GM12878 (cell line): ENCODE measurements at places on chromosomes 11 and 22.

GRCh38 chr11:15144347-15144746 is 29.6 kb downstream of the INSC start:
- DNase-seq: no peak

- DNase-seq: no peak
These were observed 540.3 kb downstream of the NTM start for GRCh38 chr11:131910523-131911387.

DNA sequence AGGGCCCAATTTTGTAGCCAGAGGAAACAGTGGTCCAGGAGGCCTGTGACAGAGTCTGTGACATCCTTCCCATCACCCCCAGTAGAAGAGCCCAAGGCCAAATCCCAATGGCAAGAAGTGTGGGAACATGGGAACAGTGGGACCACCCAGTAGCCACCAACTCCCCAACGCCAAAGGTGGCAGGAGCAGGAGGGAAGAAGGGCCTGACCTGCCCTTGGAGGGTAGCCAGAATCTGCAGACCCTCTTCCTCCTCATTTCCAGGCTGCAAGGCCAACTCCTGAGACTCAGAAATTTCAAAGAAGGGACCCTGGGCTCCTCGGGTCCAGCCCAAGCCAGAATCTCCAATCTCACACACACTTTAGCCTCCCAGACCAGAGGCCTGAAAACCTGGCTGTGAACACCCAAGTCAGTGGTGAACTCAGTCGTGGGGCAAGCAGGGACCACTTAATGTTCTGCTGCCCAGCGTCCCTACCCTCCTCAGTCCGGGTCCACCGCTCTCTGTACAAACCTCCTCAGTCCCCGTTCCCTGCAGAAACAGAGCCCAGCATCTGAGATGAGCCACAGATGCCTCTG is 6.2 kb downstream of the RAB3IL1 start:
- no peak for DNase-seq

DNA sequence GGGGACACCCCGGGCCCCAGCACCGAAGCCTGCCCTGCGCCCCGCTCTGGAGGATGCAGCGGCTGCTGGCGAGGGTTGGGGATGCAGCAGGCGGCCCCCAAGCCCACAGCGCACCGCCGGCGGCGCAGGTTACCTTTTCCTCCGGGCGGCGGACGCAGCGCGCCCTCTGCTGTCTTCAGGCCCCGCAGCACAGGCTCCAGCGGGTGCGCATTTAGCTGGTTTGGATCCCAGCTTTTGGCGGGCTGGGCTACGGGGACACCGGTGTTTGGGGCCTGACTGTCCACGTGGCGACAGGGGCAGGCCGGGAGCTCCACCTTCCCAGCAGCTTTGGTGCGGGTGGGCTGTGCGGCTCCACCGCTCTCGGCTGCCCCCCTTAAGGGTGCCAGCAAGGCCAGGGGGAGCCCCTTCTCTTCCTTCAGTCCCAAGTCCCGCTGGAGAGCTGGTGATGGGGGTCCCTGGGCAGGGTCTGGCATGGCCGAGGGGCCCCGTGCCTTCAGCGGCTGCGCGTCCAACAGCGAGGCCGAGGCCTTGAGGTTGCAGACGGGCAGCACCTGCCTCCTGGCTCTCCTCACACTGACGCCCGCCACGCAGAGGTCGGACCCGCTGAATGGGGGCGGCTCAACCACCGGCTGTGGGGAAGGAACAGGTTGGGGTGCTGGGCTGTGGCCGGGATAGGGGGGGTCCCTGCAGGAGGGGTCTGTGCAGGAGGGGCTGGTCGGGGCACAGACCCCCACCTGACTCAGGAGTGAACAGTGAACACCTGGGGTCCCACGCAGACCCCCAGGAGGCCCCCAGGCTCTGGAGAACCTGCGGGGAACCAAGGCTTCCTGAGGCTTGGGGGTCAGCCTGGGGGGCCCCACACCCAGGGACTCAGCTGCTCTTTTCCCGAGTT is 18.0 kb upstream of the IL17REL start:
- no peak for DNase-seq

DNA sequence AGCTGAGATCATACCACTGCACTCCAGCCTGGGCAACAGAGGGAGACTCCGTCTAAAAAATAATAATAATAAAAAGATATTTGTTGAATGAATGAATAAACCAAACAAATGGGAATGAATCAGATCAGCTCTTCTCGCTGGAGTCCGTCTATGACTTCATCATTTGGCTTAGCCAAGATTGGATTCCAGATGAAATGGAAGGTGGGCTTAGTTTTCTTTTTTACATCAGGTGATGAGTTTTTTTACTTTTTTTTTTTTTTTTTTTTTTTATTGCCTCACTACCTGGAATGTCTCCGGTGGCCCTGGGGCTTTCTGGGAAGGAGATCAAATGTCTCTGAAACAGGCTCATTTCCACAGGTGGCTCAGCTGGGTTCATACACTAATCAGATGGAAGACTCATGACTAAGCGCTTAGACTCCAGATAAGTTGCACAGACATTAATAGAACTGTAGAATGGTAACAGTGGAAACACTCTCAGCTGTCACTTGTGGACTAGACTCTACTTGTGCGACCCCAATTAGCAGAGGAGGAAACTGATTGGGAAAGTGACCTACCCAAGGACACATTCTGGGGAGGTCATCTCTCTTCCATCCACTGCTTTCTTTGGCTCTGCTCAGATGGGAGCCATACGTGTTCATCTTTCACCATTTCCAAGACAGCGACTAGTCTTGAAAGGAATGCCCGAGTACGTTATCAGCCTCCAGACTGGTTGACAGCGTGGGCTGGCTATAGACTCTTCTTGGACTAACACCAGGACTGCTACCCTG is 20.5 kb upstream of the RBFOX2 start:
- no peak for DNase-seq

GRCh38 chr11:26087120-26087935 is 244.6 kb upstream of the ANO3 start:
- DNase-seq: peak; percentile 56

GRCh38 chr11:35192347-35192746 is 53.4 kb downstream of the CD44 start:
- no peak for DNase-seq

GRCh38 chr11:48900131-48900800 is 83.4 kb downstream of the TRIM51G start:
- no peak for DNase-seq

GRCh38 chr11:27718346-27718862 is 18.1 kb upstream of the BDNF start:
- no peak for DNase-seq

DNA sequence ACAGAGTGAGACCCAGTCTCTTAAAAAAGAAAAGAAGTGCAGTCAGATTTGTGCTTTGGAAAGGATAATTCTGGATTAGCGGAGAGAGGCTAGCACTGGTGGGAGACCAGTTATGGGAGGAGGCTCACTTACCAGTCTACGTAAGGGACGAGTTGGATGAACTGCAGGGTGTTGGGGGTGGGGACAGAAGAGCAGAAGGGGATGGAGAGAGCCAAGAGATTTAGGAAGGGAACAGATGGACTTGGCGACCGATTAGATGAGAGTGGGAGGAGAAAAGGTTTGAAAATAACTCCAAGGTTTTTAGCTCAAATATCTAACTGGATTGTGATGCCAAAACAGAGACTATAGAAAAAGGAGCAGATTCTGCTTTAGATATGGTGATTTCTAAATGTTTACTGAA is 81.4 kb downstream of the SFI1 start:
- DNase-seq: no peak

DNA sequence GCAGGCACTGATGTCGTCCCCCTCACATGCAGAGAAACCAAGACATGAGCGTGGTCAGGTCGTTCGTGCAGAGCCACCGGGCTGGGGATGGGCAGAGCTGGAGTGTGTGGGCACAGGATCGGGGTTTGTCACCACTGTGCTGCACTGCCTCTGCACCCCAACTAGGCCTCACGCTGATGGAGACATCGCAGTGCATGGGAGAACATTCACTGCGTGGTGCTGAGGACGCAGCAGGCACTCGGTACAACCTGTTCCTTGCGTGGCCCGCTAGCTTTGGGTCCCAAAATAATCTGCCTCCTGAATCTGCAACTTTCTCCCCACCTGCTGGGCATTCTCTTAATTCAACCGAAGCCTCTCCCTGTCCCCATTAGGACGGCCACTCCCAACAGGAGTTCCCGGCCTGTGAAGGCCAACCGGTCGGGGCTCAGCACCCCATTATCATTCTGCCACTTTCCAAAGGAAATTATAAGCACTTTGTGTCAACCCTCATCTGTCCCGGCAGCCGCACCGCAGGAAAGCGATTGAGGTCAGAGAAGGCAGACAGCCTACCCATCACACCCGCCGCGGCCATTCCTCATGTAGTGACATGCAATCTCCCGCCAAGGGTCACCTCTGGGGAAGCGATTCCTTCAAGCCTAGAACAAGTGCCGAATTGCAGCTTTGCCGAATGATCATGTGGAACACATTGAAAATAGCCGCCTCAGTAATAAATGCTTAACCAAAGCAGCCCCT is 490.4 kb downstream of the MN1 start:
- no peak for DNase-seq

GRCh38 chr22:49810363-49811019 is 17.2 kb downstream of the BRD1 start:
- DNase-seq: no peak

GRCh38 chr11:114397349-114397982 is 2.8 kb downstream of the C11orf71 start:
- no peak for DNase-seq

GRCh38 chr11:93622043-93622442 is 39.4 kb upstream of the CEP295 start:
- no peak for DNase-seq

DNA sequence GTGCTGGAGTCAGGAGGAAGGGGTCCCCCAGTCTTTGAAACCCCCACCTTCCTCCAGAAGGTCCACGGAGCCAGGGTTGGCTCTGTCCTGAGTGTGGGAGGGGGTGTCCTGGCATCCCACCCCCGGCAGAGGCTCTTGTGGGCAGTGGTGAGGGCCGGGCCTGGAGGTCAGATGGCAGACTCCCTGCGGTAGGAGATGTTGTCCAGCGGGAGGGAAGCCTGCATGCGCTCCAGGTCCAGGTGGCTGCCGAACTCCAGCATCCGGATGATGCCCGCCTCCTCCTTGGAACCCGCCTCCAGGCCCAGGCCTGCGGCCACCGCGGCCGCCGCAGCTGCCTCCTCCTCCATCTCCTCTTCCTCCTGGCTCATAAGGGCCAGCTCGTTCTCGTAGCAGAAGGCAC is 28.4 kb downstream of the KCNJ4 start:
- DNase-seq: no peak

DNA sequence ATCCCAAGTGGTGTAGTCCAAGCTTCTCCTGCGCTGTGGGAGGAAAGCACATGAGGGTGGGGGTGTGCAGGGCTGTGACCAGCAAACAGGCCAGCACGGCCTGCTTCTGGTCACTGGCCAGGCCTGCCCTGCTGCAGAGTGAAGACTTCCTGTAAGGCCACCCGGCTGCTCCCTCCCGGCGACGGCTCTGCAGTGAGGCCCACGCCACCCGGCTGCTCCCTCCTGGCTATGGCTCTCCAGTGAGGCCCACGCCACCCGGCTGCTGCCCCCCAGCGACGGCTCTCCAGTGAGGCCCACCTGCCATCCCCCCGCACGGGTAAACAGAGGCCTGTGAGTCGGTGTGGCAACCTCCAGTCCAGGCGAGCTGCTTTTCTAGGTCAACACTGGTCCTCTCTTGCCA is 31.4 kb upstream of the BRSK2 start:
- DNase-seq: no peak

DNA sequence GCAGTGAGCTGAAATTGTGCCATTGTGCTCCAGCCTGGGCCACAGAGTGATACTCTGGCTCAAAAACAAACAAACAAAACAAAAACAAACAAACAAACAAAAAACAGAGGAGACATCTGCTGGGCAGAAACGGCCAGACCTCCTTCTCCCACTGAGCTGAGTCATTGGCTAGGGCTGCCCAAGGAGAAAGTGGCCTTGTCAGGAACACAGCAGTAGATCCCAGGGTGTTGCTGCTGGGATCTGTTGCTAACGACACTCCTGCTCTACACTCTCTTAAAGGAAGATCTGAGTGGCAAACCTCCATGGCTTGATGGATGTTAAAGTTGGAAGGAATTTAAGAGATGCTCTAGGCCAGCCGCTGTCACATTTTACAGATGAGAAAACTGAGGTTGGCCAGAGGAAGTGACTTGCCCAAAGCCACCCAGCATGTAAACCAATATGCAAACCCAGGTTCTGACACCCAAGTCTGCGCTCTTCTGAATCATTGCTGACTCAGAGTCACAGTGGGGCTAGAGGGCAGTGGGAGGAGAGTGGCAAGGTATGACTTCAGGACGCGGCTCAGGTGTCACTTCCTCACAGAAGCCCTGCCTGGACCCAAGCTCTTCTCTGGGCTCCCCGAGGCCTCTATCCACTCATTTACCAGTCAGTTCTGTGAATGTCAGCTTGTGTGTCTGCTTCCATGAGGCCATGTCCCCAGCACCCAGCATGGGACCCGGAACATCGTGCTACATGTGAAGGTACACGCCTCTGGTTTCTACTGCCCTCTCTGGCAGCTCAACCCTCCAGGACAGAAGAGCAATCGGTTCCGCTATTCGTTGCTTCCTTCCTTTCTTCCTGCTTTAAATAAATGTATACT is 11.3 kb upstream of the GDPD5 start:
- peak; percentile 82 for DNase-seq

GRCh38 chr11:11977206-11977938 is 31.1 kb downstream of the DKK3 start:
- DNase-seq: no peak

DNA sequence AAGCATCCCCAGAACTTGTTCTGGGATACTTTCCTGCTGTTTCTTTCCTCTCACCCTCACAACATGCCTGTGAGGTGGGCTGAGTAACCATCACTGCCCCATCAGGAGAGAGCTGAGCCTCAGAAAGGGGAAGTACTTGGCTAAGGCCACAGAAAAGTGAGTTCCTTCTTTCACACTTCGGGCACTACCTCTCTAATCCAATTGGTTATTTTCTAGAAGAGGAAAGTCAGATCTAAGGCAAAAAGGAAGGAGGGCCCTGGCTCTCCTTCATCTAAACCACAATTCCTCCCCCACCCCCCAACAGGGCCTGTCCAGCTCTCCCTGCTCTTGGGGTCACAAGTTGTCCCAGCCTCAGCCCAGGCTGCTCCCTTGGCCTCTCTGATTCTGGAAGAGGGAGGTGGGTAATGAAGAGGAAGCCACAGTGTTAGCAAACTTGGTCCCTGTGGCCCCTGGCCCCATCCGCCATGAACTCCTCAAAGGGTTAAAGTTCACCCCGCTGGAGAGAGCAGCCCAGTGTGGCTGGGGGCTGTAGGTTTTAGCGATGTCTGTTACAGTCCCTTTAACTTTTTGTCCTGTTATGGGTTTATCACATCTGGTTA is 34.0 kb downstream of the SLC22A12 start:
- DNase-seq: no peak

GRCh38 chr11:15341587-15341986 is 226.9 kb downstream of the INSC start:
- no peak for DNase-seq

DNA sequence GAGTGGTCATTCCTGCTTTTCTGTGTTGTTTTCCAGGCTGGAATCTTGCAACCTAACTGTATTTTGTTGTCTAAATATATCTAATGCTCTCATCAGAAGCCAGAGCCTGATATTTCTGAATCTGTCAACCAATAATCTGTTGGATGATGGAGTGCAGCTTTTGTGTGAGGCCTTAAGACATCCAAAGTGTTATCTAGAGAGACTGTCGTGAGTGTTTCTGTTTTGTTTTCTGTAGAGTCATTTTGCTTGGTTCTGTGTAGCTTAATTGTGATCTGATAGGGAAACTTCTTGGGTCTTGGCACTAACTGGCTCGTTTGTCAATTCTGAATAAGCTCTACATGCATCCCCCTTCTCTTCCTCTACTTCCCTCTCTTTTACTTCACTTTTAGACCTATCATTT is 31.2 kb upstream of the RBMXL2 start:
- no peak for DNase-seq
